ENCODE measurements at places on chromosomes 3 and 15.

GRCh38 chr3:13111173-13111872 lies 38.1 kb upstream of the IQSEC1 start:
- DNase-seq: no peak

DNA sequence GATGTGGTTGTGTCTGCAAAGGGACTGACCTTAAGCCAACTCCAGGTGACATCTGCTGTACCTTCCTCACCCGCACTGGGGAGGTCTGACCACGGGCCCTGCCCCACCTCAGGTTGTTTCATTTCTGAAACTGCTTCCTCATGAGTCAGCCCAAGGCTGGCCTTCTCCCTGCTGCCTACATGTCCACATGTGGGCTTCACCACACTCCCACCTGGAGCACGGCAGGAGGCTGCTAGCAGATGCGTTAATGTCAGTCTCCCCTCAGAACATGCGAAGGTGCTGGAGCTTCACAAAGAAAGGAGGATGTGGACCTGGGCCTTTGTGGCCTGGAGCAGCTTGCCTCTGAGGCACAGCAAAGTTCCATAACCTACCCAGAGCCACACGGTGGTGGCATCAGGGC lies 69.4 kb upstream of the PLXNA1 start:
- no peak for DNase-seq

GRCh38 chr15:80999623-81000036 lies 1.1 kb upstream of the TLNRD1 start:
- peak; percentile 47 for DNase-seq

DNA sequence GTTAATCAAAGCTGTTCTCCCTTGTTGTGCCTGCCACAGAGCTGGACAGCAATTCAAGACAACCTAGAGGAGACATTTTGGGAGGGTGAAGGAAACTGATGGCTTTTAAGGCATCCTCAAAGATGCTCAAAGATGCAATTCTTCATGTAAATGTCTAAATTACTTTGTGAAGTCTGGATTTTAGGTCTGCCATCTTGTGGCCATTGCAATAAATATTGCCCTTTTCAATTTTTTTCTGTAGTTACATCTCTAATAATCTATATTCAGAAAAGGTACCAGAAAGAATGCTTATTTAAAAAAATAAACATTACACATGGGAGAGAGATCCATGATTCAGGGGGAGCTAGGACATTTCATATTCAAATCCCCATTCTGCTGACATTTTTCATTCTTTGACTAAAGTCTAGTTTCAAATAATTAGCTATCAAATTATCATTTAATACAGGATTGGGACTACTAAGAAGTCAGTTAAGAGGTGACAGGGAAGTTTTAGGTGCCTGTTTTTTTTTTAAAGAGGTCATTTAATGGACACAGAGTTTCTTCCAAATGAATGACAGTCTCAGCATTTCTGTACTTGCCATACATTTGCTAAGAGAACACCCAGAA lies 259.8 kb upstream of the WNT5A start:
- no peak for DNase-seq

DNA sequence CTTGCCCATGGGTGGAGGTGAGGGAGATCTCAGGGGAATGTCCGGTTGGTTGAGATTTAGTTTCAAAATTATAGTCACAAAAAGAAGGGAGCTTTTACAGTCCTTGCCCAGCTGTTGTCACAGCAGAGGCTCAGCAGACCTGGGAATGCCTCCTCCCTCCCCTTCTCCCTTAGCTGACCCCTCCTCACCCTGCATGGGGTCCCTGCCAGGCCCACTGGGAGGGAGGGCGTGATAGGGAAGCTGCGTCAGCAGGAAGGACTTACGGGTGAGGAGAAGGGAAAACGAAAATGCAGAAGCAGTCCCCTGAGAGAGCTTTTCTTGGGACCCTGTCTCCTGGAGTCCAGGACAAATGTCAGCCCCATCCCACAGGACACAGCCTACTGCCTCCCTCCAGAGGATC lies 18.9 kb downstream of the SCN5A start:
- no peak for DNase-seq

DNA sequence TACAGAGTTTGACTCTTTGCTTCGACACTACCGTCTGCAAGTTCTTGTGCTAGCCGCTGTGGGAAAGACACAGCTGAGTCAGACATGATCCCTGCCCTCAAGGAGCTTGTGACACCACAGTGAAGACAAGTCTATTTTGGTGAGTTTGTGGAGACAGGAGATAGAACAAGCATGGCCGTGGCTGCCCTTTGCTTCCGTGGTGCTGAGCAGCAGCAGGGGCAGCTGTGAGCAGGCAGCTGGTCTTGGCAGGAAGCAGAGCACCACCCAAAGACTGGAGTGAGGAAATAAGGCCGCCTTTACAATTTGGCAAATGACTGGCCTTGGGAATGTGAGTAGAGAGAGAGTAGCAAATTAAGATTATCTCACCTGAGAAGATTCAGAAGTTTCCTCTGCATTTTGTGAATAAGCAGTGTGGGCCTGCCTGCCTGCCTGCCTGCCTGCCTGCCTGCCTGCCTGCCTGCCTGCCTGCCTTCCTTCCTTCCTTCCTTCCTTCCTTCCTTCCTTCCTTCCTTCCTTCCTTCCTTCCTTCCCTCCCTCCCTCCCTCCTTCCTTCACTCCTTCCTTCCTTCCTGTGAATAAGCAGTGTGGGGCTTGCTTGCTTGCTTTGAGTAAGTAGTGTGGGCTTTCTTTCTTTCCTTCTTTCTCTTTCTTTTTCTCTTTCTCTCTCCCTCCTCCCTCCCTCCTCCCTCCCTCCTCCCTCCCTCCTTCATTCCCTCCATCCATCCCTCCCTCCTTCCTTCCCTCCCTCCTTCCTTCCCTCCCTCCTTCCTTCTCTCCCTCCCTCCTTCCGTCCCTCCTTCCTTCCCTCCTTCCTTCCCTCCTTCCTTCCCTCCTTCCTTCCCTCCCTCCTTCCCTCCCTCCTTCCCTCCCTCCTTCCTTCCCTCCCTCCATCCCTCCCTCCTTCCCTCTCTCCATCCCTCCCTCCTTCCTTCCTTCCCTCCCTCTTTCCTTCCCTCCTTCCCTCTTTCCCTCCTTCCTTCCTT lies 1.6 kb upstream of the GCNT3 start:
- DNase-seq: no peak

DNA sequence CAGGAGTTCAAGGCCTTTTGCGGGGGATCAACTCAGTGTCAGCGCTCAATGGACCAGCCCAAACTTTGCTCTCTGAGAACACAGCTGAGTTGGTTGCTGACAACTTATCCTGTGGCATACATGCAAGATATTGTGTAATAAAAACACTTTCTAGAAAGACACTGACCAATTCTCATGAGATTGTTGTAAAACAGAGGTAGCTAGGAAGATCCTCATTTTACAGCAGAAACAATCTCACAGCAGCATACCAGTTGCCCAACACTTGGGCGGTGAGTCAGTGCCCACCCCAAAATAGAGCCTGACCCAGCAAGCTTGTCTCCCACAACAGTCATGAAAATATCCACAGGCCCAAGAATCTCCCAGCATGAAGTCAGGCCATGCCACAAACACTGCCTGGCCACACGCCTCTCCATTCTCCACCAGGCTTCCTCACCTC lies 18.2 kb downstream of the KLHL6 start:
- DNase-seq: no peak

- DNase-seq: no peak
Observed at GRCh38 chr15:80404057-80404760, at the start of gene ARNT2. TSS of gene ARNT2 (plus strand) at chr15:80404382. CDS start at chr15:80404516, 134 bp downstream.

- DNase-seq: no peak
Observed at GRCh38 chr15:63823253-63823844, 10.4 kb downstream of the HERC1 start.

DNA sequence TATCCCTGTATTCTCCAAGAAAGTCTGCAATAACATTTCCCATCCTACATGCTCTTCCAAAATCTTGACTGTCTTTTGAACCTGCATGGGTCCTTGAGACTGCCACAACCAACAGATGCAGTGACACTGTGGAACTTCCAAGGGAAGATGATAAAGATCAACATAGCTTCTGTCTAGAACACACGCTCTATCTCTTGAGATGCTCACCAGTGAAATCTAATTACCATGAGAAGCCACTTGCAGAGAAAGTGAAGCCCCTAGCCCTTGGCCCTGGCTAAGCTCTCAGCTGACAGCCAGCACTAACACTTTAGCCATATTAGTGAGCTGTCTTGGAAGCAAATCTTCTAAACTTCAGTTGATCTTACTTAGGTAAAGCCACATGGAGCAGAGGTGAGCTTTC lies 36.6 kb downstream of the EOMES start:
- DNase-seq: no peak

- no peak for DNase-seq
Observed at GRCh38 chr15:67509918-67510317, 11.0 kb upstream of the C15orf61 start.

DNA sequence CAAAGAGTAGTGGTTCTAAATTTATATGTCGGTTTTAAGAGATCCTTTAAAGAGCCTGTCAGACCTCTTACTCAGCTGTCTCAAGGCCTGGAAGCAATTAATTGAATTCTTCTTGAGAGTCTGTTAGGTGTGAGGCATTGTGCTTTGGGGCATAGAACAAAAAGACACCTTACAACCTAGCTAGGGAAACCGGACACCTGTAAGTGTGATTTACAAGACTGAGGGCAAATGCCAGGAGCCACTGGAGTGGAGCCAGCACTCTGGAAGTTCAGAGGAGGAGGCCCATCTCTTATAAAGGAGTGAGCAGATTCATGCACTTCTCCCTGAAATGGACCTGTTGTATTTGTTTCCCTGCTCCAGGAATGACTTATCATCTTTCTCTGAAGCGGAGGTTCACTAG lies 97.7 kb upstream of the NUDT16 start:
- no peak for DNase-seq

DNA sequence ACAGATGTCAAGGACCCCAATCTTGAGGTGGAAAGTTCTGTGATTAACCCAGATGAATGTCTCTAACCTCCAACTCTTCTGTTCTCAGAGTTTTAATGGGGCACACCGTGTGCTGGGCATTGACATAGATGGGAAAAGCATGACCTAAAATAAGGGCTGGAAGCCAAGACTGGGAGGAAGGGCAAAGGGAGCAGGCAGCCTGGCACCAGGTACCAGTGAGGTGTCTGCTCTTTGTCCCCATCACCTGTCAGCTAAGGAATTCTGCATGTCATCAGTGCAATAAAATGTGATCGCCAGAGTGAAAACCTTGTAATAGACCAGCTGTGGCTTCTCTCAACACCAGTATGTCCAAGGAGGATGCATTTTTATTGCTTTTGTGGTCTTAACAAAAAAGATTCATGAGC lies 143.5 kb upstream of the TPM1 start:
- DNase-seq: no peak

- no peak for DNase-seq
Observed at GRCh38 chr15:48855501-48856440, 22.2 kb upstream of the EID1 start.

DNA sequence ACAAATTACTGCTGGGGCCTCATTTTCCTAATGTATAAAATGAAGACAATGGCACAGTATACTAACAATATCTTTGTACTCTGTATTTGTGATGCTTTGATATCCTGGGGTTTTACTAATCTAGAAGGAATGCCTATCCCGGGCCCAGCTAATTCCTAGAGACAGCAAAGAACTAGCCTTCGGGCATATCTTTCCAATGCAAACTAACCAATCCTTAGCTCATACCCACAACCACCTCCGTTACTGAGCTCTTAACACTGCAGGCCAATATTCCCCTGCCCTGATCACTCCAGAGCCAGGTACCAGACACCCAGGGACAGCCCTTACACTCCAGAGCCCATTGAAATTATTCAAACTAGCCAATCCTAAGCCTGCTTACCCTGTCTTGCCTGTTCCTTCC lies 309.0 kb downstream of the ULK4 start:
- DNase-seq: no peak

DNA sequence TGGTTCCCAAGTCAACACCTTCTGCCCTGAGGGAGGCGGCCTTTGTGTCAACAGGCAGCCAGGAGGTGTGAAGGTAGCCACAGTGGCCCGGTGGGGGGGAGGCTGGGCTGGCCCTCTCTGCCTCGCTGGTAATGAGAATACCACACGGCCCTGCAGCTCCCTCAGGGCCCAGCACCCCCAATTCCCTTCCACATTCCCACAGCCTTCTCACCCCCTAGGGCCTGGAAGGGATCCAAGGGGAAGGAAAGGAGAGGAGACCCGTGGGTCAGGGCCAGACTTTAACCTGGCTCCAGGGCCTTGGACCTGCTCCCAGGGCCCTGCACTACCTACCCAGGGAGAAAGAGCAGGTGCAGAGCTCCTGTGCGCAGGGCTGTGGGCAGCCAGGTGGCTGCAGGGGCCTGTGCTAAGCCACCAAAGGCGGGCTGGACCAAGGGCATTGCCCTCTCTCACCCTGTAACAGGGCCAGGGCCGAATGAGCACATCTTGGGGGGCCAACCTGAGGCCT lies 8.7 kb upstream of the MESP2 start:
- DNase-seq: no peak

- no peak for DNase-seq
Observed at GRCh38 chr15:81118361-81118760, 15.7 kb upstream of the CFAP161 start.

DNA sequence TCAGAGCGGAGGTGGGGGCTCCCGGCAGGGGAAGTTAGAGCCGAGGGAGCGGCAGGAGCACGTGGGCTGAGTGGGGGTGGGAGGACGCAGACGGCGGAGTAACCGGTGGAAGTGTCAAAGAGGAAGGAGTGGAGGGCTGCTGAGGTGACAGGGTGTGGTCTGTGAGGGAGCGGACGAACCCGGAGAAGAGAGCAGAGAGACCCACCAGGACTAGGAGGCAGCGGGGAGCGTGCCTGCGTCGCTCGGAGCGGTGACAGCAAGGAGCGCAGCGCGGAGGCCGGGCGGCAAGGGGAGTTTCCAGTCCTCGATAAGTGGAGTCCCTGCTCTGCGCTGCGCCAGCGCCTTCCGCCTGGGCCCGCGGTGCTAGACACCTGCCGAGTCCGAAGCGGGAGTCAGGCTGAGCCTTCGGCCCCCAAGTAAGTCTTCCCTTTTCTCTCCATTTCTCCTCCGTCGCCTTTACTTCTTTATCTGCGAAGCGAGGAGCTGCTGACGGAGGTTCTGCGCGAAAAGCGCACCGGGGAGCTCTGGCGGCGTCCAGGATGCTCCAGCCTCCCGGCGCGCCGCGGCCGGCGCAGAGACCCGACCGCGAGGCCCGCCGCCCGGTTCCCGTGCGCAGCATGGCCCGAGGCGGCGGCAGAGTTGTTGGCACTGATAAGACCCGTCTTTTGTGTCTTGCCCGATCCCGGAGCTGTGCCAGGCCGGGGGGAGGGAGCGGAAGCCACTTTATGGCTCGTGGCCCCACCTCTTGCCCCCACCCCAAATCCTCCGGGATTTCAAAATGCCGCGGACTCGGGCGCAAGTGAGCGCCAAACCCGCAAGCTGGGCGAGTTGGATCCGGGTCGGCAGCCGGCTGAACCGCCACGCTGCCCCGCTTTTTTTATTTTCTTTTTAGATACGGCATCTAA lies 533.0 kb upstream of the SEMA6D start:
- DNase-seq: no peak
